Vagina (tissue), 2 donors: ENCODE measurements at places on chromosomes 2 and 18. TPM values are rescaled to one million over a fixed set of nuclear protein-coding genes. Genes with fewer than 3 reads are reported as not detected.

- DNase-seq, result peak; percentile 87
Observed at GRCh38 chr2:226524381-226524843, 275.2 kb downstream of the IRS1 start.

GRCh38 chr2:170598067-170598395, 117.1 kb upstream of the SP5 start:
- no peak for DNase-seq

- no peak for DNase-seq
Observed at GRCh38 chr18:8785855-8786482, 80.6 kb downstream of the MTCL1 start.

Gene RAB27B
- 6.1 TPM for total RNA-seq
